Hematopoietic multipotent progenitor cell (in vitro differentiated cells): ENCODE measurements at places on chromosomes 7 and 10.
A peak's percentile ranks its signal among the peaks of the same experiment; 100 is the strongest.

DNA sequence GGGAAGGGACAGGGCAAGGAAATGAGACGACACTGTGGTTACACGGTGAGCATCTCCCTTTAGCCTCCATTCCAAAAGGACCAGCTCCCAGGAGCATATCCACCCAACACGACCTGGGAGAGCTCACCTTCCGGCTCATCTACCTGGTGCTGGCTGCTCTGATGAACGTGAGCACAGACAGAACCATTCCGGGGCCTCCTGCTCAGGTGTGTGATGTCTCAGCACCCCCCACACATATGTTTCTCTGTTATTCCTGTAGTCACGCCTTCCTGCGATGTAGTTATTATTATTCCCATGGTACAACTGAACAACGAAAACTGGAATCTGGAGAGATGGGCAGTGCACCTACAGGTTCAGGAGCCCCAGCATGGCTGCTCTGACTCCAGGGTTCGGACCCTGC is 20.5 kb upstream of the GPR26 start:
- no peak for DNase-seq

GRCh38 chr10:69088801-69089501 is 1.0 kb downstream of the SRGN start:
- DNase-seq, result peak; percentile 92

- no peak for DNase-seq
These were observed 47.2 kb downstream of the PYROXD2 start for GRCh38 chr10:98367604-98368451.

DNA sequence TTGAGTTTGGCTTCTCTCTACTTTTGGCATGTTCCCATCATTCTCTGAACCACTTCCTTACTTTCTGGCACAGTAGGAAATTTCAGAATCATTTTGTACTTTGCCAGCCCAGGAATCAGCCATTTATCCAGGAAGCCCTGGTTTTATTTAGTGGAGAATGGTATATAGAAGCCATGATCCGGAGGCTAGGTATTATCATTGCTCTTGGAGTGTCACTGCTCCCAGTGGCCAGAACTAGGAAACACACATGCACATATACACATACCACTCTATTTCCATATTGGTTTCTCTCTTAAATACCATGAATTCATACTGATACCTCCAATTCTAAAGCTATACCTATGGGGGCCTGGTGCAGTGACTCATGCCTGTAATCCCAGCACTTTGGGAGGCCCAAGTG is 36.3 kb downstream of the SUFU start:
- no peak for DNase-seq

GRCh38 chr10:9342885-9343570 is 1288.5 kb downstream of the GATA3 start:
- DNase-seq, result peak; percentile 28

DNA sequence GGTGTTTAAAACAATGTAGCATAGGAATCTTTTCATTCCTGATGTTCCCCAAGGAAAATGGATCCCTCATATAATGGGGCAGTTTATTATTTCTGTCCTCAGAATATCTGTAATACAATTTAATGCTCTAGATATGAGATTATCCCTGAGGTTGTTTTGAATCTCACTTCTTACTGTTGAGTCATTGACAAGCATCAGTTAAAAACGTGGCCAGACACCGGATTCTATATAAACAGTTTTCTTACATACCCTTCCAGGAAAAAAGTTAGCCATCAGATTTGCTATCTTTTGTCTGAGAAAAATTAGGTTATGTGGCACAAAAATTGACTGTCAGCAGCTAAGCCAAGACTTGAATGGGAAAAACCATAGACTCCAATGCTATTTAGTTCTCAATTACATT is 539.8 kb upstream of the CELF2 start:
- no peak for DNase-seq

DNA sequence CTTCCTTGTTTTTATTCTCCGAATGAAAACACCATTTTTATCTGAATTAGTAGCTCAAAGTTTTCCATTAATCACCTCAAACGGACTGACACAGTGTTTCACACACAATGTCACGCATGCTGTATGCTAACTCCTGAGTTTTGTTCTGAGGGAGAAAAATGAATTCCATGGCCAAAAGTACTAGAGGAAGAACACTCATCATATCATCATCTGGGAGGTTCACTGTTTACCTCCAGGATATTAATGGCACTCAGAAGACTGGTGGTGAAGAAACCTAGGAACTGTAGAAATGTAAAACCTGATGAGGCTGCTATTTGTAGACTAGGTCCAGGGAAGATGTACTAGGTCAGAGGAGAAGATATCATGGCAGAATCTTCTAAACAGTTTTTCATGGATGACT is 395.6 kb upstream of the ETV1 start:
- DNase-seq, result no peak

GRCh38 chr10:73211106-73211811 is 35.8 kb downstream of the DNAJC9 start:
- DNase-seq, result no peak

GRCh38 chr10:66378117-66378876 is 547.5 kb upstream of the LRRTM3 start:
- DNase-seq, result no peak

- DNase-seq, result no peak
These were observed 62.8 kb downstream of the PODXL start for GRCh38 chr7:131493581-131493980.

- no peak for DNase-seq
These were observed 24.0 kb upstream of the ERCC6 start for GRCh38 chr10:49562893-49563292.

GRCh38 chr7:1169409-1170368 is 9.7 kb upstream of the ZFAND2A start:
- peak; percentile 96 for DNase-seq

- DNase-seq, result peak; percentile 75
These were observed 434 bp downstream of the STAMBPL1 start for GRCh38 chr10:88880282-88881076.

GRCh38 chr10:33151344-33151864 is 183.1 kb downstream of the NRP1 start:
- no peak for DNase-seq

- no peak for DNase-seq
These were observed 33.2 kb upstream of the NAMPT start for GRCh38 chr7:106317971-106318370.

DNA sequence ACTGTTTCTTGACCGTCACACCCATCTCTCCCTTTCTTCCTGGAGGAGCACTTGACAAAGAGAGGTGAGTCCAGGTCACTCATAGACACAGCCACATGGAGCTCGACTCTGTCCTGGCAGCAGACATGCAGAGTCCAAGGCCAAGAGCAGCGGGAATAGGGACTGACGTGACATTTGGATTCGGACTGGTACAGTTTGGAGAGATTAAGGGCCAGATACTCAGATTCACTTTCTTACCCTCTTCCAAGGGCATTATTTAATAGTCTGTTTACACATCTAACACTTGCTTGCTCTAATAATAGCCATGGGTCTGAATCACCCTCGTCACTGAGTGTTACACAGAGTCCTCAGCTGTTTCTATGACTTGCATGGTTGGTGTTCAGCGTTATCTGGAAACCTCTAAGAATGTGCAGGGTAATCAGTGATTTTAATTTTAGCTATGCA is 39.2 kb upstream of the OTUD1 start:
- DNase-seq, result no peak
